ENCODE measurements at places on chromosomes 12 and 14. TPM values are rescaled to one million over a fixed set of nuclear protein-coding genes. Genes with fewer than 3 reads are reported as not detected.
A peak's percentile ranks its signal among the peaks of the same experiment; 100 is the strongest.

DNA sequence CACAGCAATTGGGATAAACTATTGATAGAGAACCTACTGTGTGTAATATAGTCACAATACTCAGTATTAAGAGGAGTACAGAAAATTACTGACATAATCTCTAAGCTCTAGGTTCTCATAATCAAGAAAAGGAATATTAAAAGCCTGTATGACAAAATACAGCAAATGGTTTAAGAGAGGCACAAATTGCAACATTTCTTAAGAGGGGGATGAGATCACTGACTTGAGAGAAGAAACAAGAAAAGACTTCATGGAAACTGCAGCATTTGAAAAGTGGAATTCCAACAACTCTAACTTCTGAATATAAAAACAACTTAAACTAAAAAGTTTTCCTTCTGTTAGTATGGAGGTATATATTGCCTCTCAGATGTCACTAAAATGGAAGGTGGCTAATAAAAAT is 89.7 kb downstream of the NUMB start:
- DNase-seq: no peak

DNA sequence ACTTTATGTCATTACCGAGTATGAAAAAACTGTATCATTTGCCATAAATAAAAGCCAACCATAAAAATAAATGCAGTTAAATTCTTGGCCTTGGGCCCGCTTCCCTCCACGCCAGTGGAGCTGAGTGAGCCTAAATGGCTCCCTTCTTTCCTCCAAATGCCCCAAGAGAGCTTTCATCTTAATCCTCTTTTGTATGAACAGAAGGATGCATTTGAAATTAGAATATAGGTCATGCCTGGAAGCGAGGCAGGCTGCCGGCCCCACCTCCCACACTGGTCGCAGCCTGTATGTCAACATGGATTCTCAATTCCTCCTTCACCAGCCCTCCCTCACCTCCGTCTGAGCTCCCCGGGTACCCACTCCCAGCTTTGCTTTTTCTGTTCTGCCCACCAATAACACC is 245.7 kb downstream of the SLC15A4 start:
- DNase-seq: no peak

DNA sequence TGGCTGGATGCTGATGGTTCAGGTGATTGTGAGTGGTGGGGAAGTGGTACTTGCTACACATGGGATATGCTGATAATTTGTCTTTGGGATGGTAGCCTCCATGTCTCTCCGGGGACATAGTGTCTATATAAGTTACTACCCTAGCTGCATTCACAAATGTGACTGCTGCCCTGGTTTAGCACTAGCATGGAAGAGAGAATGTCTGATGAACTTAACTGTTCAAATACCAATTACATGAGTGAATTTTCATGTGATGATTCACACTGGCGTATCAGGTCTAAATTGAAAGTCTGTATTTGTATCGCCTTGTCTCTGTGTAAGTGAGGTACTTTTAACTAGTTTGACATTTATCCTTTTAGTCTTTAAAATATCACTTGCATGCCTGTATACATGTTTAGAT is 34.4 kb downstream of the ATF7IP start:
- peak; percentile 55 for DNase-seq

- no peak for DNase-seq
Measured at GRCh38 chr14:72932893-72933292, 6.6 kb downstream of the DCAF4 start.

DNA sequence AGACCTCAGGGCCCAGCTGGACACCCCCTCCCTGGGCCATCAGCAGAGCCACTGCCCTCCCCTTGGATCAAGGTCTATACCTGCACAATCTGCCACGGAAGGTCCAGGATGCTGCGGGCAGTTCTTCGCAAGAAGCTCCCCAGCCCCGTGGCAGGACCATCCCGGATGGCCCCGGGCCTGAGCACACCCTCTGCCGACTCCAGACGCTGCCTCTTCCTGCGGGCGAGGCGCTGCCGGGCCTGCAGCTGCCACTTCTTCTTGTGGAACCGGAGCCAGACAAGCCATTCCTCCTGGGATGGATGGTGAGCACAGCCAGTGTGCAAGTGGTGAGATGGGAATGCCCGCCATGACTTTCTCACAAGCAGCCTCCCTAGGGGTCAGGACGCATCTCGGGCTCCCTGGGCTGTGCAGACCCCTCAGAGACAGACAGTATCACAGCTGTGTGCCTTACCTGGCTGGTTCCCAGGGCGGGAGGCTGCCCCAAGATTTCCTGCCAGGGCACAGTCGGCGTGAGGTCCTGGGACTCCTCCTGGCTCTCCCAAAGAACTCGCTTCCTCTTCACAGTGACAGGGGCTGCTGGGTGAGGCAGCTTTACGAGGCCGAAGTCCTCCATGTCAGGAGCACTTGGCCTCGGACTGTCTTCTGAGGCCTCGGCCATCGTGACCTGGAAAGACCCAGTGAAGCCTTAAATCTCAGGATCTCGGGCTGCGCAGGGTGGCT is 30.8 kb downstream of the P2RX2 start:
- peak; percentile 83 for DNase-seq

DNA sequence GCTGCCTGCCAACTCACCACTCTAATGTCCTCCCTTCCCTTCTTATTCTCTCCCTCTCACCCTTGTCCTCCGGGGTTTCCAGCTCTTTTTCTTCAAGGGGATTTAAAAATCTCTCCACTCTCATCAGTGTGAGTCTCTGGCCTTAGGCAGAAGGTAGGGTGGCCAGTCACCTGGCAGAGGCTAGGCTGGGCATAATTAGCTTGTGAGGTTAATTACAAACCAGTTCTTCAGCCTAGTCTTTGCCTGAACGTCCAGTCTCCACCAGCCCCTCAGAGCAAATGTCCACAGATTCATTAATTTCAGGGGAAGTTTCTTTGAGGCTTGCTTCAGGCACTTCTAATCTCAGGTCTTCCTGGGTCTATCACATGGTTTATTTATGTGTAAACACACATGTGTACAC is 6.7 kb downstream of the KRT7 start:
- DNase-seq: no peak

GRCh38 chr12:91355150-91356006 is 172.8 kb upstream of the DCN start:
- peak; percentile 60 for DNase-seq

DNA sequence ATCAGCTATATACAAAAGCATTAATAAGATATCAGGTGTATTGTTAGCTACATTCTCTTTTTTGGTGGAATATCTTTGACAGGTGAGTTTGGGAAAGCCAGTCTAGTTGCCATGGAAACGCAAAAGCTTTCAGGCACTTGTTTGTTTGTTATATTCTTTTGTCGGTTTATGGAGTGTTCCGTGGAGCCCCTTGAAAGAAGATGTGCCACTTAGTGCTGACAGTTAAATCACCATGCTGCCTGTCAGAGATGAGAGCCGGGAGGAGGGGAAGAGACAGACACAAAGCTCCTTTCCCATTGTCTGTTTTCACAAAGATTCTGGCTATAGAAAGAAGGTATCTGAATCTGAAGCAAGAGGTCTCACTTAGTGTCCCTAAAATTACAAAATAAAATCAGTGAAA is 170.8 kb downstream of the SNAPC1 start:
- no peak for DNase-seq

Gene WNT5B
- 59.0 TPM for total RNA-seq

Gene FAM161B
- total RNA-seq: 5.6 TPM

Gene ZFP36L1
- 47.1 TPM for total RNA-seq
